ENCODE measurements at places on chromosomes 11 and 22.

- no peak for DNase-seq
These were observed 466.9 kb upstream of the LRRC4C start for GRCh38 chr11:41926339-41926738.

DNA sequence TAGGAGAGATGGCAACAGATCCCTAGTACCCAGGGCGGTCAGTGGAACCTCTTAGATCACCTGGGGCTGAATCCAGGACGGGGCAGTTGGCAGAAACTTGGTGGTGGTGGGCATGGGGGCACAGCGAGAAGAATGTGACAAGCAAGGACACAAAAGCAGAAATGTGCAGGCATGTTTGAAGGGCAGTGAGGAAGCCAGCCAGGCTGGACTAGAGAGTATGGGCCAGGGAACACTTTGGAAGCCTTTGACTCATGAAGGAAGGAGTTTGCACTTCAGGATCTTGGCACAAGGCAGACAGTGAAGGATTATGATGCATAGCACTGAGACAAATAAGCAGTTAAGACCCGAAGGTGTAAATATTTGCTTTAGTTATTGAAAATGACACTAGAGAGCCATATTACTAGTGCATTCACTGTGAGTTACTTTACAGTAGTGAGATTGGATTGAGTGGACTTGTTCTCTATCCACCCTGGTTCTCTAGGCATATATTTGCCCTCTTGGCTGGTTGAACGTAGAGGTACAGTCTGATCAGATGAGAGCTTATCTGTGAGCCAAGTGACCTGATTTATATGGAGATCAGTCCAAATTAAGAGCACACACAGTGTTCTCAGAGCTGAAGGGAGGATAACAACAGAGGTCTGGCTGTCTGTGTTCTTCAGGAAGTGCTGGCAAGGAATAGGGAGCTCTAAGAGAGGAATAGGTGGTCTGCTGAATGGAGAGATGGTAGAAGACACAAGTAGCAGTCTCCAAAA is 210.4 kb downstream of the SNX19 start:
- DNase-seq, result no peak

DNA sequence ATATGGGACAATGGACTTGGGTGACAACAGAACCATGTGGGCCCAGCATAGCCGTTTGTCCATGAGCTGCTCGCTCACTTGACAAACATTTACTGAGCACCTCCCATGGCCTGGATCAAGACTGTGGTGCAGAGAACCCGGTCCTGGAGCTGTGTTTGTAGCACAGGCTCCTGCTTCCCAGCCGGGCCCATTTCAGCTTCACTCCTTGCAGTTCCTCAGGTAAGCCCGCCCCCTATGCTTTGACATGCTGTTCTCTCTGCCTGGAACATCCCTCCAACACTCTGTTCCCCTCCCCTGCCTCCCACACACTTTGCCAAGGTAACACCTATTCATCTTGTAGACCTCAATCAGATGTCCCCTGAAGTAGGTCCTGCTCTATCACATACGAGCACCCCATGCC is 19.3 kb upstream of the IGSF22 start:
- no peak for DNase-seq

DNA sequence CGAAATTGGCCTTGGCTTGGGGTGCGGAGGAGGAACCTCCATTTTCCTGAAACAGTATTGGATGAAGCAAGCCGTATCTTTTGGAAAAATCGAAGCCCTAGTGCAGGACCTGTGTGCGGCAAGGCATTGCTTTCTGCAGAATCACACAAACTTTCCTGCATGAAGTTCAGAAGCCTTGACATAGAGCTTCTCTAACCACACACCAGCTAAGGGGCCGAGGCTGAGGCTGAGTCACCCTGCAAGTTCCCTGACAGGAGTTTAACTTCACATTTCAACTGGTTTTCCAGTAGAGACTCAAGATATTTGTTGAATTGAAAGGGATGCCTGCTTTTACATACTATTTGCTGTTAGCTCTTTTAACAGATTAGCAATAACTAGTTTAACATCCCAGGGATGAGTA is 67.8 kb downstream of the TCF20 start:
- no peak for DNase-seq

DNA sequence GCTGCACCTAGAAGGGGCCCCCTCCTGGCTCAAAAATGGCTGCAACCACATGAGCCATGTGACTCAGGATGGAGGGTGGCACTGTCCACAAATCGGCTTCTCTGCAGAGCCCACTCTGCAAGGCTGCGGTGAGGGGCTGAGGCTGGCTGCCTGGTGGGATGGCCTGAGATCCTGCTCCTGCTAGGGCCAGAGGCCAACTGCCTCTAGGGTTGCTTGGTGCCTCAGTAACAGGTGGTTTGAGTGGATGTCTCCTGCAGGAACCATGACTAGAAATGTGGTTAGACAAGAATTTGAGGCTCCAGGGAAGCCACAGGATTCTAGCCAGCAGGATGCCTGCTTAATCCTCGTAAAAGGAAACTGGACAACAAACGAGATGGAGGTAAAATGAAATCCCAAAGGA is 17.1 kb downstream of the PATZ1 start:
- DNase-seq, result no peak

- DNase-seq, result peak; percentile 95
These were observed 50.9 kb upstream of the CDON start for GRCh38 chr11:126113515-126113957.

DNA sequence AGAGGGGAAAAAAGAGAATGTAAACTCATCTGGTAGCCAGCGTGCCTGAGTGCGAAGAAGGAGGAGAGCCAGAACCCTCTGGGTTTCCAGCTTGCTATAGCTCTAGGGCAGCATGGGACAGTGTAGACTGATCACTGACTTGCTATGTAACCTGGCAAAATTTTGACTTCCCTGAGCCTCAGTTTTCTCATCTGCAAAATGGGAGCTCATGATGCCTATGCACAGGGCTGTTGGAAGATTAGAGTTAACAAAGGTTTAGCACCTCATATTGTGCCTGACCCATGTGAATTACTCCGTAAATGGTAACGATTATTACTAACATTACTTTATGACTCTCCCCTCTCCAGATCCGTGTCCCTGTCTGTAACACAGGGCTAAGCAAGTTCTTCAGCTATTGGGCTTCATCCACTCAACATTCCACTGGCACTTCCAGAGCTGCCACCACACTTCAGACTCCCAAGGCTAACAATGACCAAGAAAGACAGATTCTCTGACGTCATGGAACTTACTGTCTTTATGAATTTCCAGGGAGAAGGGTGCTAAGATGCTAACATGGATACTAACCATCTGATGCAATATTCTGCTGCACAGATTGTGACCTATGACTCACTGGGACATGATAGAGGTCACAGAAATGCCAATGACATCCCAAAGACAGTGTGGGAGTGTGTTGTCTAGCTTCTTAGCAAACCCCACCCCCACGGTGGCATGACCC is 195.2 kb downstream of the TRIM29 start:
- DNase-seq, result no peak

- DNase-seq, result peak; percentile 65
These were observed 44.7 kb downstream of the CCDC90B start for GRCh38 chr11:83241291-83241946.

DNA sequence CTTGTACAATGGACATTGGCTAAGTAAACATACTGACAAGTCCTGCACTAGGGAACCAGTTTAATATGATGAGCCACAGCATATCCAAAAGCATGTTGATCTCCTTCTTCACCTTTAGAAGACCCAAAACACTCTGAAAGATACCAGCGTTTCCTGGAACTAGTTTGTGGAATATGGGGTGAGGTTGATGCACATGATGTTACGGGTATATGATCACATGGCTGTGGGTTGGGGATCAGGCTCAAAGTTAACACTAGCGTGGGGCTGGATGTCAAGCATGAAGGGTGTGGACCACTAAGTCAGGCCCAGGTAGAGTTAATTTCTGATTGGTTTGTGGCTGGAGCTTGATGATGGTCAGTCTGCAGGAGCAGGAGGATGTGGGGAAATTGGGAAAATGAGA is 9.0 kb downstream of the IGLL5 start:
- DNase-seq, result no peak

GRCh38 chr22:32644252-32645100 is 157.0 kb upstream of the TIMP3 start:
- peak; percentile 41 for DNase-seq

GRCh38 chr11:36350137-36350513 is 54.0 kb downstream of the PRR5L start:
- DNase-seq, result no peak

DNA sequence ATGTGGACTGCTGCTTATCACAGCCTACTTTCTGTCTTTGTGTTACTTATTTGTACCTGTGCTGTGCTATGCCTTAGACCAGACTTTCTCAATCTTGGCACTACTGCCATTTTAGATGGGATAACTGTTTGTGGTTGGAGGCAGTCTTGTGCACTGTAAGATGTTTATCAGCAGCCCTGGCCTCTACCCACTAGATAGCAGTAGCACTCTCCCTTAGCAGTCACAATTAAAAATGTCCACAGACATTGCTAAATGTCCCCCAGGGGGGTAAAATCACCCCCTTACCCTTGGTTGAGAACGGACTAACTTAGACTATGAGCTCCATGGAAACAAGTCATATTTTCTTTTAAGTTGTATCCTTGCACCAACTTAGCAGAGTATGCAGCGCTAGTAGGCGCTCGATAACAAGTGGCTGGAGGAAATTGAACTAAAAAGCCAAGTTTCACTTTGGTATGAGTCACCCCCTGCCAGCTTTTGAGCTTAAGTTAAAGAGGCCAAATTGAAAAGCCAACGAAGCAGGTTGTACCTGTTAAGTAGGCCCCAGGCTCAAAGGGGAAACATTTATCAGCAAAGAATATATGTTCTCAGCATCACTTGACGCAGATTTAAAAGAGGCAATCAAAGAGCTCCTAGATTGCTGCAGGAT is 304.8 kb upstream of the SORL1-AS1 start:
- DNase-seq, result no peak

DNA sequence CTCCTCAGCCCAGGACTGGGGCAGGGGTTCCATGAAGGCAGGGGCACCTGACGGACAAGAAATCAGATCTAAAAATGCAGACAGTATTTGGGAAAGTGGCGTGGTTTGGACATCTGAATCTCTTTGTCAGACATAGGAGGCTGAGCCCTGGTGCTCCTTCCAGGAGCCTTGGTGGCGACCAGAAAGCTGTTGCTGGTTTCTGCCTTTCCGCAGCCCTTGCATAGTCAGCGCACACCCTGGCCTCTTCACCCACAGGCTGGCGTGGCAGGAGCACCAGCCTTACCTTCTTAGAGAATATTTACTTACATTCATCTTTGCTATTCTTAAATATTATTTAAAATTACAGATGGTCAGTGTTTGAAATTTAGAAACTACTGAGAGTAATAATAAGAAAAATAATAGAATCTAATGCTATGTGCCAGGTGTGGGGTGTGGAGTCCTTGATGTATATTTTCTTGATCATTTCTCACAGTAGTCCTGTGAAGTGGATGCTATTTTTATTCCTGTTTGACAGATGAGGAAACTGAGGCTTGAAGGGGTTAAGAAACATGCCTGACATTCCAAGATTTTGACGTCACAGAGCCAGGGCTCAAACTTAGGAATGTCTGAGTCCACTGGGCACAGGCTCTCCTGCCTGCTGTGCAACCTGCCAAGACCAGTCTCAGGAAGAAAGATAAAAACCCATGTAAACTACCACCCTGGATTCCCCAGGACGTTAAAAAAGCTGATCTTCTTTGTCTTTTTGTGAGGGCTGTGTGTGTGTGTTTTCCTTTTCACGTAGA is 51.6 kb downstream of the TBC1D22A start:
- no peak for DNase-seq

- DNase-seq, result no peak
These were observed 191.4 kb downstream of the TENM4 start for GRCh38 chr11:79249295-79249993.

GRCh38 chr11:10973416-10973815 is 115.6 kb upstream of the ZBED5 start:
- DNase-seq, result peak; percentile 7

GRCh38 chr22:19353363-19354131 is 62.0 kb upstream of the CLTCL1 start:
- DNase-seq, result no peak

GRCh38 chr11:118406599-118407166 is 5.3 kb downstream of the ATP5MG start:
- DNase-seq, result no peak

- DNase-seq, result no peak
These were observed 38.5 kb downstream of the FLRT1 start for GRCh38 chr11:64074239-64074638.

GRCh38 chr11:78834886-78835285 is 260.2 kb upstream of the NARS2 start:
- DNase-seq, result no peak

GRCh38 chr11:132621976-132622580 is 910.2 kb downstream of the OPCML start:
- DNase-seq, result no peak

DNA sequence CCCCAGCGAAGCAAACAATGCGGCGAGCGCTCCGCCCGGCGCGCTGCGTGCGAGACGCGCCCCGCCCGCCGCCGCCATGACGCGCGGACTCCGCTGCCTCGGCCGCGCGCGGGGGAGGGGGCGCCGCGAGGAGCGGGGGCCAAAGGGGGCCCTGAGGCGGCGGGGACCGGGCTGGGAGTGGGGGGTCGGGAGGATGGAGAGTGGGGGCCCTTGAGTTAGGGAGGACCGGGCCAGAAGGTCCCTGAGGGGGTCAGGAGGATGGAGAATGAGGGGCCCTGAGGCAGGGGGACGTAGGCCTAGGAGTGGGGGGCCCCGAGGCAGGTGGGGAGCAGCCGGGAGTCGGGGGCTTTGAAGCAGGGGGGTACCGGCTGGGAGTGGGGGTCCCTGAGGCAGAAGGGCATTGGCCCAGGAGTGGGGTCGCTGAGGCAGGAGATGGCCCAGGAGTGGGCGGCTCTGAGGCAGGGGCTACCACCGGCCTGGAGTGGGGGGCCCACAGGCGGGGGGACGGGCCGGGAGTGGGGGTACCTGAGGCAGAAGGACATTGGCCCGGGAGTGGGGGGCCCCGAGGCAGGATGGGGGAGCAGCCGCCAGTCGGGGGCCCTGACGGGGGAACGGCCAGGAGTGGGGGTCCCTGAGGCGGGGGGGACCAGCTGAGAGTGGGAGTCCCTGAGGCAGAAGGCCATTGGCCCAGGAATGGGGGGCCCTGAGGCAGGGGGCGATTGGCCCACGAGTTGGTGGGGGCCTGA is at the start of gene BRD1:
Gene BRD1 (minus strand): TSS at position 21 of the 746 bp plus-strand sequence. CDS start 3,556 bp downstream, outside the sequence.
- no peak for DNase-seq

- no peak for DNase-seq
These were observed 15.4 kb downstream of the PHLDA2 start for GRCh38 chr11:2913776-2914175.

- no peak for DNase-seq
These were observed 23.2 kb upstream of the UBASH3B start for GRCh38 chr11:122632181-122632824.

- DNase-seq, result no peak
These were observed 31.6 kb upstream of the HORMAD2 start for GRCh38 chr22:30048681-30049080.

GRCh38 chr22:40053460-40053859 is 58.7 kb downstream of the FAM83F start:
- DNase-seq, result no peak

All from NCI-H524 (cell line).